DND-41 (cell line): ENCODE measurements at places on chromosomes 5 and 9.

- H3K27me3 ChIP-seq, result no peaks in the 10 kb centered on the region
- H3K4me1 ChIP-seq, result no peaks in the 10 kb centered on the region
- H3K36me3 ChIP-seq, result no peaks in the 10 kb centered on the region
- DNase-seq, result no peak
- no peak overlapping the region for H3K27ac ChIP-seq
- H3K4me3 ChIP-seq, result no peak overlapping the region
These were observed 481.0 kb upstream of the RGMB start for GRCh38 chr5:98292496-98292895.

DNA sequence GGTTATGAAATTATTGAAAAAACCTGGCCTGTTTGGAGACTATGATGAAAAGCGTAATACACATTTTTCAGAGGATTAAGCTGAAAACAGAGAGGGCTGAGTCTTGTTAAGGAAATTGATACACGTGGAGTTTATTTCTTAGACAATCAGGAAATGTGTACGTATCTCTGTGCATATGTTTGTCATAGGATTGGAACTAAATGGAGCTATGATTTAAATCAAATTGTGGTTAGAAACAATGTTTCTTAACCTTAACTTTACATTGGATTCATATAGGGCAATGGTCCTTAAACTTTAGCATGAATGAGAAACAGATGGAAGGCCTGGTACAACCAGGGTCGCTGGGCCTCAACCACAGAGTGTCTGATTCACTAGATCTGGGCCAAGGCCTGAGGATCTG, 451.6 kb downstream of the CDH18 start:
- H3K4me1 ChIP-seq, result no peaks in the 10 kb centered on the region
- H3K4me3 ChIP-seq, result no peak overlapping the region
- DNase-seq, result no peak
- no peak overlapping the region for H3K27ac ChIP-seq
- H3K27me3 ChIP-seq, result no peaks in the 10 kb centered on the region

DNA sequence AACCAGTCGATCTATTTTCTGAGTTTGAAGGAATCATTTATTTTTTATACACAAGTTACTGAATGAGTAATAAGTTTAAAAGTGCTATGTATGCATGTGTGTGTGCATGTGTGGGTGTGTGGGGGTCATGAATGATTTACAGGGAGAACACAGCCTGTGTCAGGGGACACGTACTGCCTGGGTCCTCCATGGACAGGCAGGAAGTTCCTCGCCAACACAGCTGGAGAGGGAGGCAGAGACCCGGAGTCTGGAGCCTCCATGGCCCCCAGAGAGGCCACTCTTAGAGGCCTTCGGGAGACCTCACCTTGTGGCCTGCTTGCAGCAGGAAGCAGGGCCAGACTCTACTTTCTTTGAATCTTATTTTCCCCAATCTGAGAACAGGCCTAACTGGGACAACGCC, 144.7 kb downstream of the GABBR2 start:
- no peaks in the 10 kb centered on the region for H3K4me1 ChIP-seq
- H3K36me3 ChIP-seq, result no peaks in the 10 kb centered on the region
- DNase-seq, result no peak
- H3K27ac ChIP-seq, result no peak overlapping the region
- no peak overlapping the region for H3K4me3 ChIP-seq
- peaks cover 2% of the 10 kb centered on the region for H3K27me3 ChIP-seq

DNA sequence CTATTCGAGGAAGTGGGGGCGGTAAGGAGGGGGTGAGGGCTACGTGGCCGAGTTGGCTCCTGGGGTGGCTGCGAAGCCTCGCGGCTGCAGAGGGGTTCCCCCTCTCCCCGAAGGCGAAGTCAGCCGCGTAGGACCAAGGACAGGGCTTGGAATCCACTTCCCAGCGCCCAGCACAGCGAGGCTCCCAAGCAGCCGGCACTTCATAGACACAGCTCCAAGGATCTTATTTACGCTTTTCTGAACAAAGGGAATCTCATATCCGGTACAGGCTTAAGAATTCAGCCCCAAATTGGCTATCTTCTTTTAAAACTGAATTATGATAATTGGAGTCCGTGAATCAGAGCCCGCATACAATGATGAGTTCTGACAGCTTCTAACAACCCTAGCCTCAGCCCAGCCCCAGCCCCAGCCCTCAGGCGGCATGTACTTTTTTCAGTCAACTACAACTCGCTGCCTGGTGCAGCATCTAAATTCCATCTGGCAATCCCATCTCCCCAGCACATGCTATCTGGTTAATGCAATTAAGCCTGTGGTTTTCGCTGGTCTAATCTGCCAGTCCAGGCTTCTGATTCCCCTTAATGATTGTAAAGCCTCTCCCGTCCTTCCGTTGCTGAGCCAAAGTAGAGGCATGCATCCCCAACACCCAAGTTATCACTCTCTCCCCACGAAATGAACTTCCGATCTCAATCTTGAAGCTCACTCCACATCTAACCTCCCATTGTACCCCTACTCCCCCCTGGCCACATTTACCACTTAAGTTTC, 1.0 kb downstream of the ELAVL2 start:
- H3K4me1 ChIP-seq, result no peaks in the 10 kb centered on the region
- no peaks in the 10 kb centered on the region for H3K27me3 ChIP-seq
- DNase-seq, result no peak
- H3K27ac ChIP-seq, result no peak overlapping the region

DNA sequence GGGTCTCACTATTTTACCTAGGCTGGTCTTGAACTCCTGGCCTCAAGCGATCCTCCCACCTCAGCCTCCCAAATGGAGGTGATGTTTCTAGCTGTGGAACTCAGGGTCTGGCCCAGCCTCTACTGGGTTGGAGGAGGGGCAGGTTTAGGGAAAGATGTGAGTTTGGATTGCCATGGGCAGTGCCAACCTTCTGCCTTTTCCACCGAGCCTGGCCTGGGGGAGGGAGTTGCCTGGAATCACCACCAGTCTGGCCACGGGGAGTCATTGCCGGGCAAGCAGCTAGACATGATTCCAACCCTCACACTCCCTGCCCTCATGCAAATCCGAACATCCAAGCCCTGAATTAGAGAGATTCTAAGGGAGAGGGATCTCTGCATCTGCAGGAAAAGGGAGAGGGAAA, 21.0 kb upstream of the VDAC1 start:
- no peaks in the 10 kb centered on the region for H3K36me3 ChIP-seq
- H3K27ac ChIP-seq, result no peak overlapping the region
- H3K4me3 ChIP-seq, result no peak overlapping the region
- H3K4me1 ChIP-seq, result no peaks in the 10 kb centered on the region
- no peaks in the 10 kb centered on the region for H3K27me3 ChIP-seq

DNA sequence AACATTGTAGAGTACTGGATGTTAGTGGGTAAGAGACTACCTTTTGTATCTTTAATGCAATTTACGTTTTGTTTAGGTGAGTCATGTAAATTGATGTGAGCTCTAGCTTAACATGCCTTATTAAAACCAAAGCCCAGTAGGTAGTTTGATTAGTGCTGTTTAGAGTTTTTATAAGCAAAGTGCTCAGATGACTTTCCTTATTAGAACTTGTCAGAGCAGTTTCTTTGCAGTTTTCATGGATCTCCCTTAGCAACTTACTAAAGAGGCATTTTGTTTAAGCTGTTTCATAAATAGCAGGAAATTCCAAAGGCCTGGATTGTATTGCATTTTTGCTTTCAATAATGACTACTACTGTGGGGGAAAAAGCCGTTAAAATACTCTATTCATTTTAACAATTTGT, 14.5 kb downstream of the ZSWIM6 start:
- H3K4me3 ChIP-seq, result no peak overlapping the region
- no peaks in the 10 kb centered on the region for H3K27me3 ChIP-seq
- no peak for DNase-seq
- H3K36me3 ChIP-seq, result no peaks in the 10 kb centered on the region
- H3K27ac ChIP-seq, result no peak overlapping the region

GRCh38 chr5:78597068-78597973, 51.3 kb downstream of the LHFPL2 start:
- no peaks in the 10 kb centered on the region for H3K27me3 ChIP-seq
- no peak for DNase-seq
- H3K27ac ChIP-seq, result no peak overlapping the region
- no peaks in the 10 kb centered on the region for H3K36me3 ChIP-seq
- no peaks in the 10 kb centered on the region for H3K4me1 ChIP-seq

DNA sequence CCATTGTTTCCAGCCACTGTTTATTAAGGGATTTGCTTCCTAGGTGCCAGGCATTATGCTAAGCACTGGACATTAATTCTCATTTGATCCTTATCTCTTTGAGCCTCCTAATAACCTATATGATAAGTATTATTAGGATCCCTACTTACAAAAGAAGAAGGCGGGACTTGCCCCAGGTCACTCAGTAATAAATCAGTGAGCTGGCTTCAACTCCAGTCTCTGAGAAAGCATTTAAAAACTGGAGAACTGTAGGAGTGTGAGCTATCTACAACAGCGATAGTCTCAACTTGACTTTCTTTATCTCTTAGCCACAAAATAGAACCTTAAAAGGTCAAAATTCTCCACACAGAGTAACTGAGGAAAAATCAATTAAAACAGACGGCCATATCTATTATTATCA, 155.0 kb downstream of the GNAQ start:
- no peak for DNase-seq
- 0 out of 2 replicates have a peak, but pooled peaks cover 2% of the 10 kb centered on the region for H3K4me1 ChIP-seq
- H3K27me3 ChIP-seq, result no peaks in the 10 kb centered on the region
- no peak overlapping the region for H3K27ac ChIP-seq
- no peak overlapping the region for H3K4me3 ChIP-seq

GRCh38 chr9:123607479-123607878, 251.5 kb downstream of the CRB2 start:
- no peaks in the 10 kb centered on the region for H3K4me1 ChIP-seq
- no peak overlapping the region for H3K27ac ChIP-seq
- no peak overlapping the region for H3K4me3 ChIP-seq
- no peak for DNase-seq
- H3K27me3 ChIP-seq, result no peaks in the 10 kb centered on the region

DNA sequence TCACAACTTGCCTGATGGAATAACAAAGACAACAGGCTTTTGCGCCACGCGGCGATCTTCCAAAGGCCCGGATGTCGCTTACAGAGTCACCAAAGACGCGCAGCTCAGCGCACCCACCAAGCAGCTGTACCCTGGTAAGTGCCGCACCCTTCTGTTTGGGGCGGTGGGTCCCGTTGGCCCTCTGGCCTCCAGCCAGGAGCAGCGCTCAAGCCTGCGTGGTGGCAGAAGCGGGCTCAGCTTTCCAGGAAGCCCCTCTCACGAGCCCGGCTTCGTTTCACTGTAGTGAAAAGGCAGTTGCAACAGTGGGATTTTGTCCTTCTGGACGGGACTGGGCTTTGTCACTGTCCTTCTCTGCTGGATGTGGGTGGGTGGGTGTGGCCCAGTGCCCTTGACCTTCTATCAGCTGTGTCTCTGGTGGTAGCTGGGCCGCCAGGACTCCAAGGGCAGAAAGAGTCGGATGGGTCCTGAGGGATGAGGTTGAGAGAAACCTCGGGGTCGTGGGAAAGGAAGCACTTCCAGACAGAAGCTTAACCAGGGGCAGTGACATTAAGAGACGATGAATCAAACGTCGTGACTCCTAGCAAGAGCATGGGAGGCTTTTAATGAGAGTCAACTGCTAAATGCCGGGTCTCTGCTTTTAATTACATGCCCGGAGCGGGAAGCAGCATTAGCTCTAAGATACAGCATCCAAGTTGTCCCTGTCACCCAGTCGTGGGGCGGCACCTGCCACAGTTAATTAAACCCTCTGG, 49.5 kb downstream of the COL5A1 start:
- H3K27ac ChIP-seq, result no peak overlapping the region
- H3K27me3 ChIP-seq, result no peaks in the 10 kb centered on the region
- no peak for DNase-seq
- H3K4me3 ChIP-seq, result no peak overlapping the region

DNA sequence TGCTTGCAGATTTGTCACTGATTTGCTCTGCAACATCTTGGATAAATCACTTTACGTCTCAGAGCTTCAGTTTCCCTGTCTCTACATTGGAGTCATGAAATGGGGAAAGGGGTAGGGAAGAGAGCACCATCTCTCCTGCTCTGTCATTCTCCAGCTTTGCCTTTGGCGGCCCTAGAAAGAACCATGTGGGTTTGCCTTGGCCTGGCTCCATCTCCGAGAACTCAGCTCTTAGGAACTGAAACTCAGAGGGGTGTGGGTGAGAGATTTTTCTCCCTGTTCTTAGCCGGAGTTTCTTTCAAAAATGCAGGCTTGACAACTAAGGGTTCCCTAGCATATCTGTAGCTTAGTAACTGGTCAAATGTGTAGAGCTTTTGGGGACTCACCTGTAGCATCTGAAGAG, 123.5 kb downstream of the SMARCA2 start:
- H3K4me3 ChIP-seq, result no peak overlapping the region
- H3K4me1 ChIP-seq, result no peaks in the 10 kb centered on the region
- no peaks in the 10 kb centered on the region for H3K27me3 ChIP-seq
- no peak for DNase-seq
- H3K36me3 ChIP-seq, result peaks cover 38% of the 10 kb centered on the region
- no peak overlapping the region for H3K27ac ChIP-seq

GRCh38 chr9:137919095-137919465, 41.5 kb downstream of the CACNA1B start:
- DNase-seq, result no peak
- no peak overlapping the region for H3K4me3 ChIP-seq
- no peaks in the 10 kb centered on the region for H3K4me1 ChIP-seq
- H3K27ac ChIP-seq, result no peak overlapping the region

DNA sequence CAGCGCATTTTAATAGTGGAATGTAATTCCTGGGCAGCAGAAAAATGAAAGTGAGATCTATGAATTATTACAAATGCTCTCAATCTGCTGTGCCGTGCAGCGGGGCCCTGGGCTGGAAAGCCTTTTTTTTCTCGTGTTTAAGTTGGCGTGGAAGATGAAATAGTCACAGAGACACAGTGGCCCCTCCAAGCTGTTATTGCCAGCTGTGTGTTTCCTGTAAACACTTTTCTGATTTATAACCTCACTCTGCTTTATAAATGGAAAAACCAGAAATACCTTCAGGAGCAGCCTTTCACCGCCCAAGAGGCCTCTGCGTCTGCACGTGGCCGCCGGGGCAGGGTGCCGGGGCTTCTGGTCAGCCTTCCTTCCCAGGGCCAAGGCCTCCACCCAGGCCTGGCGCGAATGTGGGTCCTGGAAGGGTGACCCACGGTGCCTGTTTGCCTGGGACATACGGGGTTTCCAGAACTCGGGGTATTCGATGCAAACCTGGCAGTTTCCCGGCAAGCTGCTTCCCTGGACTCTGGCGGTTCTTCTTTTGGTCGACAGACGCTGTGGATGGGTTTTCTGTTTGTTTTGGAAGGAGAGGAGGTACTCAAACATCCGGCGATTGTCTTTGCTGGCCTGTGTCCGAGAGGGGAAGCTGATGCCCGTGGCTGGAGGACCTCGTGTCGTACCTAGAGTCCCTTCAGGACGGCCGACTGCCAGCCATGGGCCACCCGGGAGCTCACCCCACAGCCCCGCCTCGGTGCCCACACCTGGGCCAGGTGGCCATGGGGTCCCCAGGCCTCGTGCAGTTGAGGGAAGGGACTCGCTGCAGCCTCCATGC, 256.7 kb downstream of the PARP8 start:
- no peak overlapping the region for H3K4me3 ChIP-seq
- no peaks in the 10 kb centered on the region for H3K36me3 ChIP-seq
- no peaks in the 10 kb centered on the region for H3K27me3 ChIP-seq
- no peak overlapping the region for H3K27ac ChIP-seq

DNA sequence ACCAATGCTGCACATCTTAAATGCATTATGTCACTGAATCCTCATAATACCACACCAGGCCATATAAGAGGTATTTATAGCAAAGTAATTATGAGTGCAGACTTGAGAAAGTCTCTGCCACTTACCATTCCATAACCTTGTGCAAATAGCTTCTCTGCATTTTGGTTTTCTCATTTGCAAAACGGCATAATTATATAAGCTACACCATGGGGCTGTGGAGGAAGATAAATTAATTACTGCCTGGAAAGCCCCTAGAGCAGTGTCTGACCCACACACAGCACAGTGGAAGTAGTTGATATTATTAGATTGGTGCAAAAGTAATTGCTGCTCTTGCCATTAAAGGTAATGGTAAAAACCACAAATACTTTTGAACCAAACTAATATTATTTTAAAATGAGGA, 9.5 kb upstream of the IL9 start:
- no peaks in the 10 kb centered on the region for H3K4me1 ChIP-seq
- peaks cover 30% of the 10 kb centered on the region for H3K27me3 ChIP-seq
- no peak for DNase-seq
- H3K4me3 ChIP-seq, result no peak overlapping the region
- H3K36me3 ChIP-seq, result no peaks in the 10 kb centered on the region
